Airway epithelial cell (primary cell): ENCODE measurements at places on chromosomes 12 and 14. TPM values are rescaled to one million over a fixed set of nuclear protein-coding genes. Genes with fewer than 3 reads are reported as not detected.

The TAS2R20 gene
- total RNA-seq, result 0.21 TPM in 1 of 2 replicates, not detected in the other

The IL31 gene
- total RNA-seq, result not detected in 2 replicates

The CFAP73 gene
- not detected in 2 replicates for total RNA-seq

The RND1 gene
- 0.46 and 0.92 TPM in 2 replicates for total RNA-seq

The PRB3 gene
- not detected in 2 replicates for total RNA-seq

The CCDC175 gene
- total RNA-seq, result not detected in 2 replicates
